ENCODE measurements at places on chromosomes 5 and 9.

DNA sequence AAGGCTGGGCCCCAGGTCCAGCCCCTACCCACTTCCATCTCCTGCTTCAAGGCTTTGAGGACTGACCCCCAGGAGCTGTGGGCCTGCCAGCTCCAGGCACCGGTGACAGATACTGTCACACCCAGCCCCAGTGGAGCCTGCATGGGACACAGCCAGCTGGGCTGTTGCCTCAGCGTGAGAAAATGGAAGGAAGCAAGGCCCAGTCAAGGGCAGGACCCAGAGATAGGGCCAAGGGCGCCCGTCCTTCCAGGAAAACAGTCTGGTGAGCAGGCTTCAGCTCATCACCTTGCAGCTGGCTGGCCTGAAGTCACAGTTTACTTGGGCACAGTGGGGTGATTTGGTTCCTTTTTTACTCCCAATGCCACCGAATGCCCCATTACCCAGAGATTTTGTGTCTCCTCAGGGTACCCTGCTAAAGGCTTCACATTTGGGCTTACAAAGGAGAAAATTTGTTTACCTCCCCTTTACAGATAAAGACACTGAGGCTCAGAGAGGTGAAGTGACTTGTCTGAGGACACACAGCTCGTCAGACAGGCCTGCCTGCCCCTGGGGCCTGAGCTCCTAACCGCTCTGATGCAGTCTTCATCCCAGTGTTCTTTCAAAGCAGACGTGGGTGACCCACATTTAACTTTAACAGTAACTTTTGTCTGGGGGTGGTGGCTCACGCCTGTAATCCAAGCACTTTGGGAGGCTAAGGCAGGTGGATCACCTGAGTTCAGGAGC, 21.5 kb upstream of the WDR38 start:
- DNase-seq = no peak

DNA sequence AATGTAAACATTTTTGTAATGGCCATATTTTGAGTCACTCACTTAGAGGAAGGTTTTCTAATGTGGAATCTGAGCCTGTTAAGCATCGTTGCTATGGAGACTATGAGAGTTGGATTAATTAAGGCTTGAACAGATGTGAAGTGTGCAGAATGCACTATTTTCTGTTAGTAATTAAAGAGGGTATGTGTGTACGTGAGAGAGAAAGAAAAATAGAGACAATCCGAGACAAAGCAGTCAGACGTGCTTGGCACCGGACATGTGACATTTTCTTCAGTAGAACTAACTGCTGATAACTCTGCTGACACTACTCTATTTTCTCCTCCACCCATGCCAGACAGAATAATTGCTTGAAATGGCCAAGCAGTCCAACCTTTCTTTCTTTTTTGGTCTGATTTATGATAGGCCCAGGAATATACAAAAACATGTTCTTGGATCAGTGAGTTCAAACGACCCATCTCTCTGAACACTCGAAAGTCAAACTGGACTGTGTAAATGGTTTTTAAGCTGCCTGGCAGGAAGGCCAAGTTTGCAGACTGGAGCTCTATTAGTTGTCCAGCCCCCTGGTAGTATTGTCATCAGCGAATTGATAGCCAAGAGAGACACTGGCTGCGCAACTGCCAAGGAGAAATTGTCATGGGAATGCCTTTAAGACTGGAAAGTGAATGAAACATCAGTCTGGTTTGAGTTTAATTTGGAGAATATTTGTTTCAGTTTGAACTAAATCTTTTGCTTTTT, 322.1 kb downstream of the ARHGEF28 start:
- DNase-seq = no peak

DNA sequence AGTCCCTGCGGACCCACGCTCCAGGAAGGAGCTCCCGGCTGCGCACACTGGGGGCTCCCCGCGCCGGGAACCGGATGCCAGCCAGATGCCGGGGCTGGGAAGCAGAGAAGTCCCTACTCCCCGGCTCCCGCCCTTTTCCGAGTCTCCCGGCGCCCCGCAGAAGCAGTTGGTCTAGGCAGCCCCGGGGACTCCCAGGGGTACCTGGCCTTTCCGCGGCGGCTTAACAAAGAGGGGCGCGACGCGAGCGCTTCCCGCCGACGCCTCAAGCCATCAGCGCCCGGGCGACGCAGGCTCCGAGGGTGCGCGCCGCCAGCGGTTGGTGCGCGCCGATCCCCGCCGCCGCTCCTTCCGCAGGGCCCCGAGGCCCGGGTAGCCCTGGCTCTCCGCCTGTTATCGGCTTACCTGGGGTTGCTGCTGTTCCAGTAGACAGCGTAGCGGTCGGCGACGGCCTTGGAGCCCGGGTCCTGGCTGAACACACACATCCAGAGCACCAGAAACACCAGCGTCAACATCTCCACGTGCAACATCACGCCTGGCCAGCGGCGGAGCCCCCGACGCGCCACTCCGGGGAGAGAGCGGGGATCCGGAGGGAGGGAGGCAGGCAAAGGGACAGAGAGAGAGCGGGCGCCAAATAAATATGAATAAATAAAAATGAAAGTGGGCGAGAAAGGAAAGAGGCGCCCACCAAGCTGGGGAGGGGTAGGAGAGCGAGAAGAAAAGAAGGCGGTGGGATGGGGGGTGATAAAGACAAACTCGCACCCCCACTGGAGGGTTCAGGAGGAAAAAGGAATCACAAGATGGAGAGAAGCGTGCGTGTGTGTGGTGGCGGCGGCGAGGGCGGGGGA, 428 bp downstream of the EFNA5 start:
- DNase-seq = no peak

DNA sequence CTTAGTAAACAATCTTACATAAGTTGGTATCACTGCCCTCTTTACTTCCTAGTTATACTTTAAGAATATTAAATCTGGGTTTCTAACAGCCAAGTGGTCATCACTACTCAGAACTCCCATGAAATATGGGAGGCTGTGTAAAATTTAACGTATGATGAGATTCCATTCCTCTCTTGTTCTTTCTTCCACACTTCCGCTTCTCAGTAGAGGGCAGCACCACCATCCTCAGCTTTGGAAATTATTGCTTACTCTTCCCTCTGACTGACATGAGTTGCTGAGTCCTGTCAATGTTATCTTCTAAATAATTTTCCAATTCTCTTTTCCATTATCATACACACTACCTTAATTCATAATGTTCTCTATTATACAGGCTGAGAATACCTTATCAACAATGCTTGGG, 194.0 kb downstream of the RFX3 start:
- no peak for DNase-seq

GRCh38 chr5:174251305-174252000, 205.9 kb downstream of the NSG2 start:
- DNase-seq = no peak

DNA sequence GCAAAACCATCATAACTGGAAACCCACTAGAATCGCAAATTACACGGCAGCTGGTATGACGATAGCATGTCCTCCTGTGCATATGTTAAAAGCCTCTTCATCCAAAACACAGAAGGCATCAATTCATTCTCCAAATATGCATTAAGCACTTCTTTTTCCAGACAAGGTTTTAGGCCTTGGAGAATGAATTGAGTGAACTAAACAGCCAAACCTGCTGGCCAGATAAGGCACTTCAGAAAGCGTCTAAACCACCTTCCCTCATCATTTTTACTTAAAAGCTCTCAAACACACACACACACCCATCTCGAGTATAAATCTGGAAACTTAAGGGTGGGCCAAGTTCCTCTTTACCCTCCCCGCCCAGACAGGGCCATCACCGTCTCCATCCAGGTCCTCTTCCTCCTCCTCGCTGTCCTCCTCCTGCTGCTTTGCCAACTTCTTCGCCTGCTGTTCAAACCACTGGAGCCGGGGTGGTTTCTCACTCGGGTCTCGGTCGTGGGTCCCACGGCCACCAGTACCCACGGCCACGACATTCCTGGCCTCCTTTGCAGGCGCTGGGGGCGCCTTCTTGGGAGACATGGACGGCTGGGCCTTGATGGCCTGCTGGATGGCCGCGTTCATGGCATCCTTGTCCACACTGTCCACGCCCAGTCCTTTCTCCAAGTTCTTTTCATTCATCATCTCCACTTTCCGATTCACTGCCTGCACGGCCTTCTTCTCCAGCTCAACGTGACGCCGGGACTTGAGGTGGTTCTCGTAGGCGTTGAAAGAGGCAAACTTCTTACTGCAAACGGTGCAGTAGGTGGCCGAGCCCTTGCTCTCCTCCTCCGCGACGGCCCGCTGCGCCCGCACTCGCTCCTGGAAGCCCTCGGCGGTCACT, 696 bp downstream of the ZNF622 start:
- DNase-seq = peak; percentile 13

- DNase-seq = no peak
These were observed 18.1 kb downstream of the MYMK start for GRCh38 chr9:133506653-133507038.

DNA sequence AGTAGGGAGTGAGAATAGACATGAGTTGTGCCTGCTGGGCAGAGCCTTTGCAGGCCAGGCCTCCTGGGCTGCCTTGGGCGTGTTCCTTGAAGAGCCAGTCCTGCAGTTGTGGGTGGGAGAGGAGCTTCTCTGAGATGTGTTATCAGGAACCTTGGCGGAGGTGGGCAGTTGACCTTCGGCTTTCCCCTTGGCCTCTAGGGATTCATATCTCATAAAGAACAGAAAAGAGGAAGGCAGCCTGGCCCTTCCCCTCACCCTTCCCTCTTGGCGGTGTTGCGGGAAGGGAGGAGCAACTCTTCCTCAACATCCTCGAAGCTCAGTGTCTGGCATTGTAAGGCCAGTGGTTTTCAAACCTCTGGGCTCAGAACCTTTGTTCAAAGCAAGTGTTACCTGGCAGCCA, 59.2 kb downstream of the DAPK1 start:
- no peak for DNase-seq

DNA sequence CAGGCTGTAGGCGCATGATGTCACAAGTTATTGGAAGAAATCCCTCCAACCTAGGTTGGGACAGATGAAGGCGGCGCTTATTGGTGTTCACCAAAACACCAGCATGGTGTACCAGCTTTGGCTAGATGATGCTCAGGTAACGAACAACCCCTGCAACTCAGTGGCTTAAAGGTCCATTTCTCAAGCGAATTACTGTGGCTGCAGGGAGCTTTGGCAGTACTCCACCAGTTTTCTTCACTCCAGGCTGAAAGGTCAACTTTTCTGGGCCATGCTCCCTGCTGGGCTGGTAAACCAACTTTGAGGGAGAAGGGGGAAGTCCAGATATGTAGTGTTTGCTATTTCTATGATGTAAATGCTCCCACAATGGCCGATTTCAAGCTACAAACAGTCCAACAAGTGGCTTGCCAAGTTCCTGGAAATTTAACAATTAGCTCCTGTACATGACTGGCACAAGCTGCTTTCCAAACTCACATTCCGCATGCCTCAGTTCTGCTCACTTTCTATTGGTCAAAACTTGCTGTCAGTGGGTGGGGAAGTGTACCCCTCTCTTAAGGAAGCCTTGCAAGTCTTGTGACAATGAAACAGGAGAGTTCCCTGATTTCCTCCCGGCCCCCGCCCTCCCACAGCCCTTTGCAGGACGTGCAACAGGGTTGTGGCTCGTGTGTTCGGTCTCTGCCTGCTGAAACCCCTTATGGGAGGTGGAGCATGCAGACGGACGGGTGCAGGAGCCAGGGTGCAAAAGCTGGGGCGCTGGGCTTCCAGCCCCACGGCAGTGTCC, 588 bp upstream of the ZBED3 start:
- DNase-seq = no peak

GRCh38 chr5:29777373-29777772, 1416.1 kb upstream of the CDH6 start:
- DNase-seq = no peak

- no peak for DNase-seq
These were observed 1992.3 kb downstream of the MAT2B start for GRCh38 chr5:165497707-165498106.

- DNase-seq = no peak
These were observed 3.4 kb downstream of the COL5A1 start for GRCh38 chr9:134644725-134645606.

- no peak for DNase-seq
These were observed 97.3 kb downstream of the MRPL36 start for GRCh38 chr5:1702318-1702717.

DNA sequence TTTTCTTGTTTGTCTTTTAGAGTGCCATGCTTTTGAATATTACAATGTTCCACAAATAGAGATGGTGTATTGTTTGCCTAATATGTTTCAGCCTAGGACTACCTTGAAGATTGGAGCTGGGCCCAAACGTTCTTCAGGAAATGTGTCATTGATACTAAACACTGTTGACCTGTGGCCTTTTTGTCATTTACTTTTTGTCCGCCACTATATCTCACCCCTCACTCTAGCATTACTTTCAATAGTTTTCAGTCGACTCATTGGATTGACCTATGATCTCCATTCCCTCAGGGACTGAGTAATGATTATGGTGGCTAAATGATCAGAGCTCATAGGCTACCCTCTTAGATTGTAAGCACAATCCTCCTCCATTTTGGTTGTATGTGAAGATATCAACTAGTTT, 115.8 kb downstream of the NUDT12 start:
- no peak for DNase-seq

DNA sequence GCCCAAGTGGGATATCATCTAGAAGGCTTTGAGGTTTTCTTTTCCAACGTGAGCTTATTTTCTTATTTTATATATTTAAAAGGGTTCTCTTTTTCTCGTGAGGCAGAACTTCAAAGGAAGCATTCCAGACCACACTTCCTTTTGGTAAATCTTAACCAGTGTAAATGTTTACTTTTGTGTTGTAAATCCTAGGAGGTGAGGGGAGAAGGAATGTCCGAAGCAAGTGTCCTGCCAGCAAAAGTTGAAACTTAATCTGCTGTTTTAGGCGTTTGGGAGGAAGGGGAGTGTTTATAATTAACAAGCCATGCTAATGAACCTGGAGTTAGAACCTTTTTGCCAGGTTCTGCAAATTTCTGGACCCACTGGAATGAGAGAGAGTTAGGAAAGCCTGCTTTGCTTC, 37.9 kb downstream of the WWC1 start:
- DNase-seq = no peak

- DNase-seq = no peak
These were observed 70.5 kb downstream of the PIK3R1 start for GRCh38 chr5:68285851-68286611.

DNA sequence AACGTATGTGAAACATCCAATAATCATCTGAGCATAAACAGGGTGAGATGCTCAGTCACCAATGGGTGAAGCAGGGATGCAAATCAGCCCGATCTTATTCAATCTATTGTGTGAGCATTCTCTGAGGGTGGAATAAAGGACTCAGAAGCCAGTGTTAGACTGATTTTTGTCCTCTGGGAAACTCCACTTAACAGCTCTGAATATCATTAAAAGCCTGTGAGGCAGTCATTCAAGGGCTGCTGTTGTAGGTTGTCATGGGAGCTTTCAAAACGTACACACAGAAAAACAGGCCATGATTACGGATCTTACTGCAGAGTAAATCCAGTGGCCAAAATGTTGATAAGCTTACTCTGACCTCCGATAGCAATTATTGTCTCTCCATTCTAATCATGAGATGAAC, 266.5 kb upstream of the EFNA5 start:
- no peak for DNase-seq

- DNase-seq = no peak
These were observed 190.9 kb upstream of the PANK3 start for GRCh38 chr5:168770036-168770498.
